ENCODE measurements at places on chromosomes 2 and 18. TPM values are rescaled to one million over a fixed set of nuclear protein-coding genes. Genes with fewer than 3 reads are reported as not detected.

ERCC3 gene
- total RNA-seq: 102 TPM

RRM2 gene
- total RNA-seq: 375 TPM

RPRD1A gene
- 38.6 TPM for total RNA-seq

DYNC1I2 gene
- total RNA-seq: 51.0 TPM

KLHL41 gene
- total RNA-seq: not detected

TRIM43 gene
- total RNA-seq: not detected

SNORC gene
- 1.5 TPM for total RNA-seq

IRS1 gene
- total RNA-seq: 0.21 TPM

SERPINB4 gene
- not detected for total RNA-seq

RAD51AP2 gene
- not detected for total RNA-seq

OTOS gene
- total RNA-seq: not detected

CIB4 gene
- total RNA-seq: not detected

GKN1 gene
- total RNA-seq: not detected

PSMA8 gene
- total RNA-seq: 1.3 TPM

DHRS9 gene
- total RNA-seq: not detected

GAL3ST2 gene
- total RNA-seq: 2.8 TPM

STAT4 gene
- total RNA-seq: 133 TPM

WNT10A gene
- not detected for total RNA-seq

G6PC2 gene
- not detected for total RNA-seq

SUPT7L gene
- 32.9 TPM for total RNA-seq

OSR1 gene
- not detected for total RNA-seq

SKA1 gene
- total RNA-seq: 38.0 TPM

IL18R1 gene
- total RNA-seq: 135 TPM

SERPINB10 gene
- not detected for total RNA-seq

GALR1 gene
- total RNA-seq: not detected

VAMP8 gene
- 160 TPM for total RNA-seq

TMEM163 gene
- 0.93 TPM for total RNA-seq

LYPD1 gene
- total RNA-seq: not detected

GPR45 gene
- not detected for total RNA-seq

GALNT3 gene
- 21.0 TPM for total RNA-seq

INPP5D gene
- 155 TPM for total RNA-seq

CFAP65 gene
- total RNA-seq: not detected

ANKRD30B gene
- not detected for total RNA-seq

STARD6 gene
- total RNA-seq: not detected

PTPRN gene
- total RNA-seq: not detected

RAB6C gene
- not detected for total RNA-seq

CNGA3 gene
- not detected for total RNA-seq

GNAL gene
- total RNA-seq: 1.2 TPM

STARD7 gene
- total RNA-seq: 153 TPM

ELAC1 gene
- 10.5 TPM for total RNA-seq

MARCO gene
- not detected for total RNA-seq

C2orf72 gene
- 0.36 TPM for total RNA-seq

GFPT1 gene
- total RNA-seq: 46.7 TPM

CRACDL gene
- not detected for total RNA-seq

CYTIP gene
- total RNA-seq: 1,319 TPM

SRBD1 gene
- 17.6 TPM for total RNA-seq

PGAP1 gene
- 65.0 TPM for total RNA-seq

UPP2 gene
- total RNA-seq: not detected
